ENCODE measurements at places on chromosomes 5 and 9.

- no peak for DNase-seq
These were observed 11.6 kb downstream of the ALAD start for GRCh38 chr9:113389451-113389850.

- no peak for DNase-seq
These were observed 276.6 kb downstream of the GADD45G start for GRCh38 chr9:89881431-89881830.

DNA sequence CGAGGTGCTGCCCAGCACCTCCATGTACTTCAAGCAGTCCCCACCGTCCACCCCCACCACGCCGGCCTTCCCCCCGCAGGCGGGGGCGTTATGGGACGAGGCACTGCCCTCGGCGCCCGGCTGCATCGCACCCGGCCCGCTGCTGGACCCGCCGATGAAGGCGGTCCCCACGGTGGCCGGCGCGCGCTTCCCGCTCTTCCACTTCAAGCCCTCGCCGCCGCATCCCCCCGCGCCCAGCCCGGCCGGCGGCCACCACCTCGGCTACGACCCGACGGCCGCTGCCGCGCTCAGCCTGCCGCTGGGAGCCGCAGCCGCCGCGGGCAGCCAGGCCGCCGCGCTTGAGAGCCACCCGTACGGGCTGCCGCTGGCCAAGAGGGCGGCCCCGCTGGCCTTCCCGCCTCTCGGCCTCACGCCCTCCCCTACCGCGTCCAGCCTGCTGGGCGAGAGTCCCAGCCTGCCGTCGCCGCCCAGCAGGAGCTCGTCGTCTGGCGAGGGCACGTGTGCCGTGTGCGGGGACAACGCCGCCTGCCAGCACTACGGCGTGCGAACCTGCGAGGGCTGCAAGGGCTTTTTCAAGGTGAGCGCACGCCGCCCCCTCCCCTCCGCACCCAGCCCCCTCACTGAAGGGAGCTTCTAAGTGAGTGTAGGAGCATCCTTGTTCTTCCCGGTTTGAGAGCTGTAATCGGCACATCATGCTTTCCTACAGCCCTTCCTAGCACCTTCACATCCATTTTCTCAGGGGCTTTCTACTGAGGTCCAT lies 6.9 kb downstream of the NR4A3 start:
- peak; percentile 50 for DNase-seq

DNA sequence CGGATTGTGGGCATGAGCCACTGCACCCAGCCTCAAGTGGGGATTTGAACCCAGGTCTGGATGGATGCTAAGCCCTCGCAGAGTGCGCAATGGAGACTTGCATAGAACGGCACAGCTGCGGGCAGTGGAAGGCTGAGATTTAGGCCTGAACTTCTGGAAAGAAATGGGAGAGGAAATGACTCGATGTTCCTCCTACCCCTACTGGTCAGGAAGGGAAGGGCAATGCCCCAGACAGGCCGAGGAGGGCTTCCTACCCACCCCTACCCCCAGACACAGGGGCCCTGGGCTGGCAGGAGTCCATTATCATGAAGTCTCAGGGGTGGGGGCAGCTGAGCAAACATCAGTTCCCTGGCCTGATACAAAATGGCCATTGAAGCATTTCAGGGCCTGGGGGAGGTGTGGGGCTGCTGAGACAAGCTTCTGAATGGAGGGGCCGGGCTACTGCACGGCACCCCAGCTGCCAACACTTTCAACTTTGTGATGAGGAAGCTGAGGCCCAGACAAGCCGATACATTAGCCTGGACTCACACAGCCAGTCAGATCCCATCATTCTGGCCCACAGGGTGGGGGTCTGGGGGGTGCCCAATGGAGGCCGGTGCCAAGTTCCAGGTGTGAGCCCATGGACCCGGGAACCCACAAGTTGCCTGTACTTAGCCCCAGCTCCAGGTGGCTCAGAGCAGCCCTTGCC lies 13.5 kb upstream of the WDR38 start:
- DNase-seq: peak; percentile 74

DNA sequence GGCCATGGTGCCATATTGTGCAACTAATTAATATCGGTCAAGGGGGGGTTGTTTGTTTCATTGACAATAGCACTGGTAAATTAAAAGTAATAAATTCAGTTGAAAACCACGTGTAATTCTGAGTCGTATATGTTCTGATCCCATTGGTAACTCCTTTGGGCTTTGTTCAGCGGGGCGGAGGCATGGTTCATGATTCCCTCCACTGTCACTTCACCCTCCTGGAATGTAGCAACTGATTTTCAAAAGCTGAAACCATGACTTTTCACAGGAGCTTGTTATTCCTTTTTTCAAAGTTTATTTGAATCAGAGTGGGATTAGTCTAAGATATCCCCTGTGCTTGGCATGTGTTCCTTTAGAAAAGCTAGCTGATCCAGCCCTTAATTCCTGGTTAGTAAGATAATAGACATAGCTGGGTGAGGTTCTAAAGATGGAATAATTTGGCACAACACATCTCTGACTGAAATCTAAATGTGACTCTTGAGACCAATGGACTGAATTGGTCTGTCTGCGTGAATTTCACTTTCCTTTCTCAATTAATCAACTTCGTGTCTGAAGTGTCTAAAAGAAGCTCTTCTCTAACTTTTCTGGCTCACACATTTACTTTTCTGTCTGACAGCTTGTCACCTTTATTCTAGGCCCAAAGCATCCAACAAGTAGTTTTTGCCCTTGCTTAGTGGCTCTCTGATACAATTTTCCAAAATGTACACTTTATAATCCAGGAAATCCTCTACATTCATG lies 185.7 kb upstream of the VCAN start:
- DNase-seq: no peak

DNA sequence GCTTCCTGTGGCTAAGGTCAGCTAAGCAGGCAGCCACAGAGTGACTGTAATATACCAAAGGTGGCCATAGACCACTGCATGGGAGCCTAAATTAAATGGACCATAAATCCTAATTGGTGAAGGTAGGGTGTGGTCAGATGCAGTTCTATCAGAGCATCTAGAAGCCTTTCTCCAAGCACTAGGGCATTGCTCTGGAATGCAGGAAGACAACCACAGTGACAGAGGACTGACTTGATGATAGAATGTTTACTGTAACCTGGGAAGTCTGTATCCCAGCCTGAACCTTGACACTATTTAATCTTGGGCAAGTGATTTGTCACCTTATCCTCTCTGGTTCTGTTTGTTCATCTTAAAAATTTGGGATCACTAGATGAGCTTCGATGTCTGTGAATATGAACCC lies 2.3 kb downstream of the FBXO38 start:
- no peak for DNase-seq

GRCh38 chr9:30504502-30504905 lies 1879.9 kb upstream of the ACO1 start:
- DNase-seq: no peak

- peak; percentile 68 for DNase-seq
These were observed 757.5 kb upstream of the CTNND2 start for GRCh38 chr5:12661617-12662370.

GRCh38 chr9:129759319-129759718 lies 6.5 kb upstream of the PTGES start:
- DNase-seq: no peak

- no peak for DNase-seq
These were observed 132.7 kb downstream of the GLIS3 start for GRCh38 chr9:4167079-4167671.

GRCh38 chr5:93782978-93783377 lies 41.6 kb upstream of the POU5F2 start:
- no peak for DNase-seq

- no peak for DNase-seq
These were observed 13.7 kb downstream of the ZNF484 start for GRCh38 chr9:92864152-92864551.

DNA sequence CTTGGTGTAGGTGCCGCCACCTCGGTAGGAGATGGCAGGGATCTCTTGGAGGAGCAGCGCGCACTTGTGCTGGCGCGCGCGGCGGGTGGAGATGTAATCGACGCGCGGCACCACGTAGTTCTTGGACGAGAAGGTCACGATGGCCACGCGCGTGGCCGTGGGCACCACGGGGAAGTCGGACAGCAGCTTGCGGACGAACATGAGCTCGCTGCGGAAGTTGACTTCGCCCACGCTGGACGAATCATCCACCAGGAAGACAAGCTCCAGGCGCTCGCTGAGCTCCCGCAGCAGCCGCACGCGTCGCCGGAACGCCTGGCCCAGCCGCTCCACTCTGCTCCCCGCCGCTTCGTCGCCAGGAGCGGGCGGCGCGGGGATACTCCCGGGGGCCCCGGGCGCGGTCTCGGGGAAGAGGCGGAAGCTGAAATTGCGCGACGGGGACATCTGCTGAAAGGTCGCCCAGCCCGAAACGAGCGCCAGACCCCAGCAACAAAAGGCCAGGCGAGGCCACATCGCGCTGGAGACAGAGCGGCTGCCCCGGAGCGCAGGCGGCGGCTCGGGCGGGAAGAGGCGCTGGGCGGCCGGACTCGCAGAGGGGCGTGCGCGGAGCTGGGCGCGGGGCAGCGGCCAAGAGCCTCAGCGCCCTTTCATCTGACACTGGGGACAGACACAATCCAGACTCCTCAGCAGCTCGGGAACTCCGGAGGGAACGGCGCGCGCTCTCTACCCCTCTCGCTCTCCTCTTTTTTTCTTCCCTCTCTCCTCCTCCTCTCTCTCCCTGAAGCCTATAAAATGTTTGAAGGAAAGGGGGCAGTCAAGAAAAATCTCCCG lies at the start of gene SVEP1:
Gene SVEP1, minus strand, starts transcription at position 708 of the 828 bp plus-strand sequence. Its CDS starts 198 bp downstream, at position 510.
- DNase-seq: peak; percentile 49

DNA sequence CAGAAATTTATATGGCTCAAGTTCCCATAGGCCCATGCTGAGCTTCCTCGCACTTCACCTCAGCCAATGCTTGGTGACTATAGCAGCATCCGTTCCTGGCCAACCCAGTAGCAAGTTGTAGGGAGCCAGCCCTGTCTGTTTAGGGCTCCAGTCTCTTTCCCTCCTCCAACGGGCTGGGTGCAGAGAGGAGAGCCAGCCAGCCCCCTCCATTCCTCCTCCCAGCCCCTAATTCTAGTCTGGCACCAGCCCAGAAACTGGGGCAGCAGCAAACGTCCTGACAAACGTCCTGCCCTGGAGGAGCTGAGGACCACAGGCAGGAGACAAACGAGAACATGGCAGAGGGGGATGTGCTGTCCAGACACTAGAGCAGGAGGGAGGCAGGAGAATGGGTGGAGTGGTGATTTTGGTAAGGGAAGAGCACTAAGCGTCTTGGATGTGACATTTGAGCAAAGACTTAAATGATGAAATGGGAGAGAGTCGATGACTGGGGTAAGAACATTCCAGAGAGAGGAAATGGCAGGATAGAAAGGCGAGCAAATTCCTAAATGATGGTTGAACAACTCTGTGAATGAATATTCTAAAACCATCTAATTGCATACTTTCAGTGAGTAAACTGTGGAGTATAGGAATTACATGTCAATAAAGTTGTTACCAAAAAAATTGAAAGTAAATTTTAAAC lies 222.5 kb upstream of the DAPK1 start:
- no peak for DNase-seq

DNA sequence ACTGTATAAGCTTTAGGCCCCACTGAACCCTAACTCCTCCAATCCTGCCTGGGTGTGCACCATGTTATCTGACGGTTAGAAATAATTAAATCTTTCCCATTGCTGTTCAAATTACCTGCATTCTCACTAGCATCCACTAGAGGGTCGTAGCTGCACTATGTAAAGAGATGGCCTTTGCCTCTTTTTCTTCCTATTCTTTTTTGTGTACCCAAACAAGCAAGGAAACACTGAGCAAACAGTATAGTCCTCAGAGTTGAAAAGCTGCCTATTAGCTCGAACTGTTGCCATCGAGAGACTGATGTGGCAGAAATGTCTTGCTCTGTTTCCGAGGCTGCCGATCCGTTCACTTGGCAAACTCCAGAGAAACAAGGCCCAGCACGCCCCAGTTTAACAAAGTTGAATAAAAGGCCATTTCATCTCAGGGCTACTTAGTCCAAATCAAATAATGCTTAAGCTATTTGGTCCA lies 163.8 kb upstream of the TRPM3 start:
- DNase-seq: peak; percentile 24

DNA sequence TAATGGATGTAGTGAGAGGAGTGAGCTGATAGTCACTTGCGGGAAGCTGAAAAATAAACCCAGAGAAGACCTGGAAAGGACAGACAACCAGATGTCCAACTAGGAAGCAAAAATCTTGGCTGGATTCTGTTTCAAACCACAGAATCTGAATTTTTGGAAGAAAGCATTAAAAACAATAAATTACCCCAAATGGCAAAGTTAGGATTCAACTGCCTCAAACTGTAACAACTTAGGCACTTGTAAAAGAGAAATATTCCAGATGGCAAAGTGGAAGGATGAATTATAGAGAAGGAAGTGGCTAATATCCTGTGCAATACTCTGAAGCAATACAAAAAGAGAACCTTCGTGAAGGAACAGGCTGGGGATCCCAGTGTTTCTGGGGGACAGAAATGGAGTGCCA lies 46.8 kb upstream of the SLIT3 start:
- no peak for DNase-seq

- DNase-seq: no peak
These were observed 384 bp upstream of the DMXL1 start for GRCh38 chr5:119070578-119070827.

GRCh38 chr9:101495810-101496209 lies 37.8 kb upstream of the RNF20 start:
- no peak for DNase-seq

GRCh38 chr5:168575391-168576372 lies 3.5 kb downstream of the PANK3 start:
- DNase-seq: no peak

DNA sequence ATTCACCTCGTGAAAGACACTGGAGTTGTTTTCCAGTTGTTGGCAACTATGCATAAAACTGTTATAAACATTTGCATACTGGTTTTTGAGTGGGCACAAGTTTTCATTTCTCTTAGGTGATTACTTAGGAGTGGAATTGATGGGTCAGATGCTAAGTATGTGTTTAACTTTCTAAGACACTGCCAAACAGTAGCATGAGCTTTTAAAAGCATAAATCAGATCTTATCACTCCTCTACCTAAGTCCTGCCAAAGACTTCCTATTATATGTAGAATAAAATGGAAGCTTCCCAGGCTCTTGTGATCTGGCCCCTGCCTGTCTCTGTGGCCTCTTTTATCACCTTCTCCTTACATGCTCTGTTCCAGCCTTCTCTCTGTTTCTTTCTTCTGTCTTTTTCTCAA lies 72.6 kb downstream of the SH3RF2 start:
- no peak for DNase-seq

DNA sequence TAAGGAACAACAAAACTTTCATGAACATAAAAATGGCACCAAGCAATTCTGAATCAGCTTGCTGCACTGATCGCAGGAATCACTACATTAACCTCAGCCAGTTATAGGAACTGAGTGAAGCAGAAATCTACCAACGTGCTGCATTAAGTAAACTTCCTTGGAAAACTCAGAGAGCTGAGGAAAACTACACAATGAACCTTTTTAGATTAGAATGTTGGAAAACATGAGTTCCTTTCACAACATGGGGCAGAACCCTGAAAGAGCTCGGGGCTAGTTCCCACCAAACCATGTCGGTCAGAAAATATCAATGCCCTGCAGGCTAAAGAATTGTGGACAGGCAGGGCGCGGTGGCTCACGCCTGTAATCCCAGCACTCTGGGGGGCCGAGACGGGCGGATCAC lies 19.4 kb downstream of the ALDH7A1 start:
- no peak for DNase-seq

DNA sequence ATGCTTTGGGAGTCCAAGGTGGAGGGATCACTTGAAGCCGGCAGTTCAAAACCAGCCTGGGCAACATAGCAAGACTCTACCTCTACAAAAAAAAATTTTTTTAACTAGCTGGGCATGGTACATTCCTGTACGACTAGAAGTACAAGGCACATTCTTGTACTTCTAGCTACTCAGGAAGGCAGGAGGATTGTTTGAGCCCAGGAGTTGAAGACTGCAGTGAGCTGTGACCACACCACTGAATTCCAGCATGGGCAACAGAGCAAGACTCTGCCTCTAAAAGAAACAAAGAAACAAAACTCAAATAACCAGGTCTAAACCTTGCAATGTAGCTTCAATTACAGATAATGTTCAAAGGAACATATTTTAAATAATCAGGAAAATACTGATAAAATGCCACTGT lies 56.2 kb downstream of the SSBP2 start:
- no peak for DNase-seq
